ENCODE measurements at places on chromosomes 2 and 18.

- no peak for DNase-seq
Observed at GRCh38 chr2:6958616-6959235, 41.5 kb downstream of the RNF144A start.

- DNase-seq, result no peak
Observed at GRCh38 chr2:169891593-169892298, 64.5 kb downstream of the UBR3 start.

GRCh38 chr18:63105636-63106316 lies 213.8 kb downstream of the BCL2 start:
- no peak for DNase-seq

- no peak for DNase-seq
Observed at GRCh38 chr2:151325581-151326095, 31.8 kb upstream of the TNFAIP6 start.

DNA sequence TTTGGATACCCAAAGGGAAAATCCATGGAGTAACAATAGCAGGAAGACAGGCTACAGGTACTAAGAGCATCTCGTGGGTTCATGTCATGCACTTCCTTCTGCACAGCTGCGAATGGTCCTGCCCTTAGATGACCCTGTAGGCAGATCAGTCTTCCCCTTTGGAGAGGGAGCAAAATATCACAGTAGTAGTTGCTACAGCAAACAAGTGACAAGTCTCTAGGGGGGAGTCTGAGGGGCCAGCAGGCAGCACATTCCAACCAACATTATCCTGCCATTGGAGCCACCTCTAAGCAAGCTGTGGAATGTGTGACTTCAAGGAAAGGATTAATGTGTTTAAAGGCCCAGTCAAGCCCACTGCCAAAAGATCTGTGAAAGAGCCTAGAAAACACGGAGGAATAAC lies 273.2 kb upstream of the PARD3B start:
- no peak for DNase-seq

DNA sequence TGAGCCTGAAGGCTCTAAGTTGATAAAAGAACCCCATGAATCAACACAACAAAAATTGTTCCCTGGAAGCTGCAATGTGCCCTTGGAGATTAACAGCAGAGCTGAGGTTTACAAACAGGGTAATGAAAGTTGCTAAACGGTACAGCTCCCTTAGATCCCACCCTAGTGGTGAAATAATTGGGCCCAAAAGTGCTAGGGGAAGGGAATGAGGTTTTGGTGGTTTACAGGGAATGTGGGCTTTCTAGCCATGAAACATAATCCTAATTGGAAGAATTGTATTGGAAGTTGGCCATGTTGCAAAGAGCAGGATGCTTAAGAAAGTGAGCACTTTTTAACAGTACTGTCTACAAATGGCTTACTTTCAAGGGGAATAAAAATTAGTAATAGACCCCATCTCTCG lies 180.2 kb upstream of the SMIM21 start:
- no peak for DNase-seq

GRCh38 chr18:42442656-42443055 lies 487.6 kb downstream of the PIK3C3 start:
- DNase-seq, result no peak

GRCh38 chr2:138432971-138433370 lies 68.6 kb upstream of the SPOPL start:
- no peak for DNase-seq

GRCh38 chr2:28565720-28566295 lies 69.9 kb downstream of the PLB1 start:
- no peak for DNase-seq

DNA sequence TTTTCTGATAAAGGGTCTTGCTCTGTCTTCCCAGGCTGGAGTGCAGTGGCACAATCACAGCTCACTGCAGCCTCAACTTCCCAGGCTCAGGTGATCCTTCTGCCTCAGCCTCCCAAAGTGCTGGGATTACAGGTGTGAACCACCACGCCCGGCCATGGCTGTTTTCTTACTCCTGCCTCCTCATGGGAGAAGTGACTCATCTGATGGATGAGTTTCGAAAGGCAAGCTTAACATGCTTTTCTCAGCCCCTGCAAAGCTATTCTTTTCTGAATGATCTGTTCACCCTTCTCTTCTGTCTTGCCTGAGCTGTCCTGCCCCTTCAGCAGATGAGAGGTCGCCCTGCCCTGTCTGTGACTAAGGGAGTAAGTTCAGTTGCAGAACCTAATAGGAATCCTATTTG lies 929 bp upstream of the CREG2 start:
- no peak for DNase-seq

DNA sequence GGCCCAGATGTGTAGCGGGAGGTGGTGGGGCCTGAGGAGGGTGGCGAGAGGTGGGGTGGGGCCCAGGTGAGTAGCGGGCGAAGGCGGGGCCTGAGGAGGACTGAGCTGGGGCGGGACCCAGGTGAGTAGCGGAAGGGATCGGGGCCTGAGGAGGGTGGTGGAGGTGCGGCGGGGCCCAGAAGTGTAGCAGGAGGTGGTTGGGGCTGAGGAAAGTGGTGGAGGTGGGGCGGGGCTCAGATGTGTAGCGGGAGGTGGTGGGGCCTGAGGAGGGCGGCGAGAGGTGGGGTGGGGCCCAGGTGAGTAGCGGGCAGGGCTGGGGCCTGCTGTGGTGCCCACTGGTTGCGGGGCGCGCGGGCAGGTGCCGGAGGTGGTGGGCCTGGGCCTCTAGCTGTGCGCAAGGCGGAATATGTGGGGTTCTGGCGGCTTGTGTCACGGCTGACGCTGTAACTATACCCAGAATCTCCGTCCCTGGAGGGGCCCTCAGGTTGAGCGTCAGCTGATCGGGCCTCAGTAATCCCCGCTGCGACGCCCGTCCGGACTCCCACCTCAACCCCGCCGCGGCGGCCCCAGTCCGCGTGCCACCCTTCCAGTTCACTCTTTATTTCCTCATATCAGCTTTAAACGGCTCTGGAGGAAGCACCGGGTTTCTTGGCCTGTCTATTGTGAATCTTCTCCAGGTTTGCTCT lies 866 bp upstream of the SF3B6 start:
- DNase-seq, result no peak

DNA sequence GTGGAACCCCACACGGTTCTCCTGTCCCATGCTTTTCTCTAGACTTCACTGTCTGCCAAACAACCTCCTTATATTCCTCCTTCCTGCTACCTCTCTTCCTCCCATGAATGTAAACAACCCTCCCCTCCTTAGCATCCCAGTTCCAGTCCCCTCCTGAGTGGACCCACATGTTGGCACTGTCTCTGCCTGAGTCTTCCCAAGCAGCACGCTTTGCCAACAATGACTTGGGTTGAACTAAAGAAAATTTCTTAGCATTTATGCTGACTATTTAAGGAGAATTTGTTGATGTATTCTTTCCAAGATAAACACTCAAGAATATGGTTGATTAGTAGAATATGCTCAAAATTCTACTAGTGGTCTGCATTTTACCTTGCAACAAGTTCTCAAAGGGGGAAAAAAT lies 338.0 kb downstream of the TNS1 start:
- no peak for DNase-seq

GRCh38 chr2:155689791-155690190 lies 642.7 kb downstream of the NR4A2 start:
- DNase-seq, result no peak

GRCh38 chr2:135276525-135276924 lies 224.4 kb downstream of the RAB3GAP1 start:
- no peak for DNase-seq

DNA sequence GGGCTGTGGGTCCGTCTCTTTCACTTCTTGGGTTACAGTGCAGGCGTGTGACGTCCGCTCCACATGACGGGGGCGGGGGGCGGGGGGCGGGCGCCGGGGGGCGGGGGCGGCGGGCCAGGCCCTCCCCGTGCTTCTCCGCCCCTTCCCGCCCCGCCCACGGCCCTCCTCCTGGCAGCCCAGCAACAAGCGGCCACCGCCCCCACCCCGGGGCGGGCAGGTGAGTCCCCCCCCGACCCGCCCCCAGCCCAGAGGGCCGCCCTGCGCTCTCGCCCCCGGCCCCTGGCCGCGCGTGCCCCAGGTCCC lies 3.6 kb downstream of the ZNF516 start:
- peak; percentile 60 for DNase-seq

DNA sequence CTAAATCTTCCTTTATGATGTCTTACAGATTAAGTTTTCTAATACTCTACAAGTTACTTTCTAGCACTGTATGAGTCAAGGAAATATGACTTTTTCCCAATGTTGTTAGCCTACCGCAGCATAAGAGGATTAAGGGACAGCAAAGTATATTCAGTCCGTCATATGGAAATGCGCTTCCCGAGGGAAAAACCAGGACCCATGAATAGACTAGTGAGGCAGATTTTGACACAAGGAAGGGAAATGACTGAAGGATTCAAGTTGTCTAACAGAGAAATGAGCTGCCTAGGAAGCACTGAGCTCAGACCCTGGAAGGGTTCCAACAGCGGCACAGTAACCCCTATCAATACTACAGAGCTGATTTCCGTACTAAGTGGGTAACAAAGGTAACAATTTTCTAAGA lies 12.0 kb downstream of the SEPTIN10 start:
- no peak for DNase-seq

DNA sequence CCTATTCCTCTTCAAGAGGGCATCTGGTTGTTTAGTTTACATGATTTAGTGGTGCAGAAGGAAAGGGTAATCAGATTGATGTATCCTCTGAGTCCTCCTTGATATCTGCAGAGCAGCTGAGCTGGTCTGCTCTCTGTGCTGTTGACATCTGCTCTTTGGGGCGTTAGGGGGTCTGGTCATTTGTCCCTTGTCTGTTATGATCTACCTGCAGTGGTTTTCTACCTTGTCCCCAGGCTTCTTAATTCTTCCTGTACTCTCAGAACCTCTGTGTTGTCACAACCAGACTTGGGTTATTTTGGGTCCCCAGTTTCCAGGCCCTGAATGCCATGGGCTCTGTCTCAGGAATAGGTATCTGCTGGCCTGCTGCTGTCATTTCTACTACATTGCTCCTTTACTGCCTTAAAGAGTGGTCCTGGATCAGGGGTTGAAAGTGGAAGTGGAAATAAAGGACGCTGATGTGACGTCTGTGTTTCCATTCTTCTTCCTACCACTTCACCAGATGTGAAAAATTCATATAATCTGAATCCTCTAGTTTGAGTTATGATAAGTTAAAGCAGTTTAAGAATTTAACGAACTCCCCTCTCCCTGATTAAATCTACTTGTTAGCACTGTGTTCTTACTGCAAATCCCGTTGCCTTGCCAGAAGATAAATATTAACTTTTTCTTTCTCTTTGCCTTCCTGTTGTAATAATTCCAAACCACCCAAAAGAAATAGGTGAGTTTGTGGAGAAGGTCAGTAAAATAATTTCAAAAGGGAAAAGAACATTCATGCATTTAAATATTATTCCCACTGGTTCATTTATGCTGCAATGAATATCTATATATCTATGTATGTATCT lies 16.6 kb upstream of the CPS1 start:
- DNase-seq, result no peak

- no peak for DNase-seq
Observed at GRCh38 chr2:230869914-230870543, 5.3 kb downstream of the ITM2C start.

- no peak for DNase-seq
Observed at GRCh38 chr2:15678909-15679308, 87.2 kb downstream of the DDX1 start.

- DNase-seq, result no peak
Observed at GRCh38 chr2:26542676-26543505, 65.0 kb upstream of the OTOF start.

DNA sequence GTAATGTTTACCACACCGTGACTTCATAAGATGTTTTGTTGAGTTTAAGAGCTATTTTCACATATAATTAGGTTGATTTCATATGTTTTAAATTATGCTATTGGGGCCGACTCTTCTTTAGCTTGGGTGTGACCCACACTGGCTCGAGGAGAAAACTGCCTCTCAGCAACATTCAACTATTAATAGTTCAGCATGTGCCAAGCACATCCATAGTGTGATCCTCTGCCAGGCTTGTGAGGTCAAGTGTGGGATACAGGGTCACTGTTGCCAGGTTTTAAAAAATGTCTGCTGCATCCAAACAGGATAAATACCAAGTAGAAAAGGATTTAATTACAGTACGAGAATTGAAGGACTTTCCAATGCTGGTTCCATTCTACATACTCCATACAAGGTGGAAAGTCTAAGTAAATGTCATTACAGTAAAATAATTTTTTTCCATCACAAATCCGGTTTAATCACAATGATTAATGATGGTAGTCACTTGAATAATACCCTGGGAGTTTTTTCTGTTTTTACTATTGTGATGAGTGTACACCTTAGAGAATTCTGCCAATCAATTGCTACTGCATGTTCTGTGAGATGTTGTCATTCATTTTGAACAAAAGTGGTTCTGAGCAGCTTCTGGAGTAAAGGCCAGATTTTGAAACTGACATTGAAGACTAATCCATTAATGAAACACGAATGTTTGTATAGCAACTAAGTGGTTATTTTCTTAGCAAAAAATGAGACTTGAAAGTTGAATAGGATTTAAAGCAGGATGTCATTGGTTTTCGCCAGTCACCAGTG lies 84.5 kb downstream of the ABI2 start:
- no peak for DNase-seq

DNA sequence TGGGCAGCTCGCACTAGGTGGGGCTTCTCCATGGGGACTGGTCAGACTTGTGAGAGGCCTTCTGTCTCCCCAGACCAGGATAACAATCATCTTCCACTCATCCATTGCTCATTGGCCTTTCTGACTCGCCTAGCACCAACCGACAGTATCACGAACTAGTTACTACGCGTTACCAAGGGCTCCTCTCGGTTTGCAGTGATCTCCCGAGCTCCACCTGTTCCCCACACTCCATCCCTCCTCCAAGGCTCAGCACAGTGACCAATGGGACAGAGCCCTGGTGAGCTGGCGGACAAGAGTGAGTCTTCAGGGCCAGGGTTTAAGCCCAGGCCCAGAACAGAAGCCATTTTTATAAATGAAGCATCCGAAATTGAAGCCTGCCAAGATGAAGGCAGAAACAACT lies 42.8 kb upstream of the SMAD7 start:
- no peak for DNase-seq

- no peak for DNase-seq
Observed at GRCh38 chr2:23434721-23435121, 49.7 kb downstream of the KLHL29 start.

DNA sequence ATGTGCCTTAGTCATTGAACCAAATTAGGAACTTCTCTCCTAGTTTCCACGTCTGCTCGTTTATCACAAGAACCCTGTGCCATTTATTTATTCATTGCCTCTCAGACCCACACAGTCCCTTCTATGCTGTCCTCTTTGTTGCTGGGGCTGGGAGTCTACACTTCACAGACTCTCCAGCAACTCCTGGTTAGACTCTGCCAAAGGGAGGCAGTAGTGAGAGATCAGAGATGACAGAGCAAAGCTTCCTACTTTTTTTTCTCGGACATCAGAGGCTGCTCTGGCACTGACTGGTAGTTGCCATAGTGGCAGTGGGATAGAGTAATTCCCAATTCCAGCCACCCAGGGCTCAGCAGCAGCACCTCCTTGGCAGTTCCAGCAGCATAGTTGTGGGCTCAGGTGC lies 277.5 kb downstream of the BCL11A start:
- DNase-seq, result no peak

All from CD4-positive, alpha-beta T cell treated with Interleukin-4 for 4 hours (primary cell).